Transverse colon (tissue), 4 donors: ENCODE measurements at places on chromosomes 6 and 20. TPM values are rescaled to one million over a fixed set of nuclear protein-coding genes. Genes with fewer than 3 reads are reported as not detected.

DNA sequence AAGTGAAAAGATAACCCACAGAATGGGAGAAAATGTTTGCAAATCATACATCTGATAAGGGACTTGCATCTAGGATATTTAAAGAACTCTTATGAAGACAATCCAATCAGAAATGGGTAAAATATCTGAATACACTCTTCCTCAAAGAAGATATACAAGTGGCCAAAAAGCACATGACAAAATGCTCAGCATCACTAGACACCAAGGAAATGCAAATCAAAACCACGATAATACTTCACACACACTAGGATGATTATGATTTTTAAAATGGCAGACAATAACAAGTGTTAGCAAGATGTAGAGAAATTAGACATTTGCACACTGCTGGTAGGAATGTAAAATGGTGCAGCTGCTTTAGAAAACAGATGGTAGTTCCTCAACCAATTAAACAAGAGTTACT, 34.8 kb upstream of the SIRT5 start:
- no peak for DNase-seq

DNA sequence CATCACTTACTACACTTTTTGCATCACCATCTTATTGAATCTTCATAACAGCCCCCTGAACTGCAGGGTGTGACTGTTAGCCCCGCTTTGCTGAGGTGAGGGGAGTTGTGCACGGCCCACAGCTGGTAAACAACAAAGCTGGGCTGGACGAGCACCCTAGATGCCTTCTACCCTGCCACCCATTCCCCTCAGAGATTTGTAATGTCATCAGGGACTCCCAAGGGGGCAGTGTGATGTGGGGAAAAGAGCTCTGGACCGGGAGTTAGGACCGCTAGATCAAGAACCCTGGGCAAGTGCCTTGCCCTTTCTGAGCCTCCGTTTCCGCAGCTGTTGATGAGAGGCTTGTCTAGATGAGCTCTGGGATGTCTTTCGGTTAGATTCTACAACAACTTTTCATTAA, 20.9 kb downstream of the PKIG start:
- no peak for DNase-seq

DNA sequence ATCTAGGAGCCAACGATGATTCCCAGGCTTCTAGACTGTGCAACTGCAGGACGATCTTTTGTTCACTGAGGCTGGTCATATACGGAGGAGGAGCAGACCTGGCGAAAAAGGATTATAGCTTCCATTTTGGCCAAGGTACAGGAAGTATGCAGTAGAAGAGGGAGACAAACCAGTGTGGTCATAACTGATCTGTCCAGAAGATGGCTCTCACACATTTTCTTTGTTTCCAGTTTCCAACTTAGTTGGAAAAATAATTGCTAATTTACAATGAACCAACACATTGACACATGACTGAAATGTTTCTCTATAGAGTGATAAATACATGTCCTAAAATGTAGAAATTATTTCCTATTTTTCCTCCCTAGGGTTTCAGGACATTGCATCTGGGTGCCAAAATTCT, 364.1 kb upstream of the BTBD3 start:
- DNase-seq, result no peak

GRCh38 chr6:124888581-124889371, 73.5 kb upstream of the RNF217 start:
- no peak for DNase-seq

- DNase-seq, result no peak
Observed at GRCh38 chr6:715709-716491, 23.0 kb upstream of the EXOC2 start.

- no peak for DNase-seq
Observed at GRCh38 chr6:116084284-116084683, 16.4 kb upstream of the NT5DC1 start.

DNA sequence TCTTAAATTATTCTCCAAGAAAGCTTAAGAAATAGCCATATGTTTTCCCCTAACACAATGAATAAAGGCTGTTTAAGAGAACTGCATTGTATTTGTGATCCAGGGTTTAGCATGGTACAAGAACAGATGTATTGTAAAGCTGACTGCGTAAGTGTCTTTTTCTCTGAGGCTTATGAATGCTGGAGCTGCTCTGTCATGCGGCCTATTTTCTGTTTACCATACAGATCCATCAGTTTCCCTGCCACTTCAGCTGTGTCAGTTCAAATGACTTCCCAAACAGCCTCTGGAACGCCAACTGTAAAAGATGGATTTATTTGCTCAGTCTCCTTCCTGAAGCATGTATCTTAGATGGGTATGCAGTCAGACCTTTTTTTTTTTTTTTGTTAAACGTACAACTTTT, 419.3 kb upstream of the HS3ST5 start:
- DNase-seq, result no peak

DNA sequence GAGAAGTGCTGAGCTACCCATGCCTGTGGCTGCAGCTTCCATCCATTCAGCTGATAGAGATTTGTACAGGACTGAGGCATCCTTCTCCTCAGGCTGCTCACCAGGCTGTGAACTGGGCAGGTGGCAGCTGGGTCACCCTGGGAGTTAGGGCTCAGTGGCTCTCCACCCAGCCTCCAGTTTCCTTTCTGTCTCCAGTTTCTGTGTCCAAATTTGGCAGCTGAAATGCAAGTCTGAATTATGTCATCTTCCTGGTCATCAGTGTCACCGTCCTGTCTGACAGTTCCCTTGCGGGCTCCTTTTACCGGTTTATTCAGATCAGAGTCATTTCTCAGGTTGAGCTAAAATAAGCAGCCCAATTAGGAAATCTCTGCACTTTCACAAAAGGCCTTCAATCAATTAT, 93.3 kb downstream of the EDN1 start:
- no peak for DNase-seq

DNA sequence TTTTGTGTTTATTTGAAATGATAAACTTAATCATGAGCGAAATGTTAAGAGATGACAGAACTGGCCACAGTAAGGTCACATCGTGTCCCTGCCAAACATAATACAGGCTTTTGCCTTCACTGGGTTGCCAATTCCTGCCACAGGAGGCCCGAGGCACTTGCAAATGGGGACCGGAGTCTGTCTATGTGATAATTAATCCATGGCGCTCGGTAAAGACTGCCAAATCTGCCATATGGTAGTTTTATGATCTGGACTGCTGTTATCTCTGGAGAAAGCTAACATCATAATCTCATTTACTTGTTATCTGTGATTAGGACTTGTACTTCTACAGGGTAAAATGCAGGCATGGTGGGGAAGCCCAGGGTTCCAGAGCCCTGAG, 170.5 kb upstream of the TSHZ2 start:
- no peak for DNase-seq

GRCh38 chr6:80454661-80455365, 348.3 kb downstream of the BCKDHB start:
- no peak for DNase-seq

GRCh38 chr6:50826037-50826761, 7.5 kb downstream of the TFAP2B start:
- no peak for DNase-seq

GRCh38 chr6:17565399-17565798, 34.7 kb upstream of the FAM8A1 start:
- DNase-seq, result no peak

GRCh38 chr6:100730001-100730980, 150.8 kb downstream of the ASCC3 start:
- DNase-seq, result no peak

DNA sequence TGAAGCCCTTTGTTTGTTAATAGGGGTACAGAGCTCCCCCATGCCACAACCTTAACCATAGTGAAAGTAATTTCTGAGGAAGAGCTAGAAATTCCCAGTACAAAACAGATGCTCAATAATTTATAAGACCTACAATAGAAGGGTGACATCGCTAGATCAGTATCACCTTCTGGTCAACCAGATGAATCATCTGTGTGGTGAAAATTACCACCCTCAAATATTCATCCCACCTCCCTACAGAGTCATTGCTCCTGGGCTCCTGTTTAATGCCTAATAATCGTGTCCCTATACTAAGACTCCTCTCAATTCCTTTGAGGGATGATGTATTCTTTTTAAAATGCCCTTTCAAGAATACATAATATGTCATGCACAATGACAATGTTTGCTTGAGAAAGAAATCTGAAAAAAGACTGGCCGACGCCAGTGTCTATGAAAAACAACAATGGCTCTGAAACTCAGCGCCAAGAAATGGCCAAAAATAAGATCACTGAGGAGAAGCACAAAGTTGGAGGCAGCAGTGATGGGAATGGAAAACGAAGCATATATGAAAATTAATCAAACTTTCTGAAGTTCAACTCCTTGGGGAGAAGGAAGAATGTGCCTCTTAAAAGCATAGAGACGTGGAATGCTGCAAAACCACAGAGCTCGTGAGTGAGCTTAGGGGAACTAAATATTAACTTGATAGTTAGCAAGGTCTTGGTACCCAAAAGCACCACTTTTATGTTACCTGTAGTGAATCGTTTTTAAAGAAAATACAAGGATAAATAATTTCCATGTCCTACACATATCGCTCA, 11.0 kb upstream of the ADGRF5 start:
- DNase-seq, result no peak

DNA sequence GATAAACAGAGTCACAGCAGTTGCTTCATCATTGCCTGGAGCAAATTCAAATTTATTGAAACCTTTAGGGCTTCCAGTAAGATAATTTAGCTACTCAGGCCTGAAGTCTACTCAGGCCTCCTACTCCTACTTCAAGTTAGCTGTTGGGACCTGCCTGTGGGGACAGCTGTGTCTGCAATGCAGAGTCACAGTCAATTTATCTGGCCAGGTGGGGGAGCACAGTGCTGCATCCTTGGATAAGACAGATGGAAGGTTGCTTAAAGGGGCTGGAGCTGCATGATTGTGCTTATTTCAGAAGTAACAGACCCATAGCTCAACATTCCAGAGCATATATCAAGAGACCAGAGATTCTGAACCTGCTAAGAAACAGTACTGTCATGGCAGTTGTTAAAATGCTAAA, 932.1 kb downstream of the QKI start:
- no peak for DNase-seq

DNA sequence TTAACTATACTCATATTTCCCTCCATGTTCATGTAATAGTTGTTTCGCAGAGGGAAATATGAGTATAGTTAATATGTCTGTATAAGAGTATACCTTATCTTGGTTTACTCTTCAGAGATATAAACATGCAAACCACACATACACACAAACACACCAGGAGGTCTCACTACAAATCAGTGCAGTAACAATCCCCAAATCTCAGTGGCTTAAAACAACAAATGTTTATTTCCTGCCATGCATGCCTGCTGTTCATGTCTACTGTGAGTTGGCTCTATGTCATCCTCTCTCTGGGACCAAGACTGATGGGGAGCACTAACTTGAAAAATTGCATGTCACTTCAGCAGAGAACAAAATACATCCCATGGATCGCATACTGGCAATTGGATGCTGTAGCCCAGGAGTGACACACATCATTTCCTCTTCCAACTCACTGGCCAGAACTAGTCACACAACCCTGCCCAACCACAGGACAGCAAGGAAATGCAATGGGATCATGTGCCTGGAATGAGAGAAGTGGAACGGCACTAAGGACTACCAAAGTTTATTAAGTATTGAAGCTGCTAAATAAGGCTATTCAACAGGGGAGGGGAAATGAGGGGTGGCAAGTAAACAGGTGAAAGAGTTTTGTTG, 89.0 kb upstream of the DTNBP1 start:
- DNase-seq, result no peak

The CRYBG1 gene
- total RNA-seq, result 72.4 TPM

The FGD2 gene
- 40.0 TPM for total RNA-seq

The IRF4 gene
- total RNA-seq, result 1.9 TPM

The HLA-DQB2 gene
- not detected for total RNA-seq

The MLIP gene
- 0.64 TPM for total RNA-seq

The THBS2 gene
- 25.5 TPM for total RNA-seq

The DEFB124 gene
- not detected for total RNA-seq

The POU3F2 gene
- not detected for total RNA-seq
